ENCODE measurements at places on chromosomes 1 and 21. TPM values are rescaled to one million over a fixed set of nuclear protein-coding genes. Genes with fewer than 3 reads are reported as not detected.

ASCL5 gene
- not detected for total RNA-seq

HFM1 gene
- total RNA-seq = not detected

FCRLA gene
- not detected for total RNA-seq

NTNG1 gene
- not detected for total RNA-seq

OR2L13 gene
- not detected for total RNA-seq

FOXO6 gene
- total RNA-seq = 0.11 TPM

ZSWIM5 gene
- 0.21 TPM for total RNA-seq

ADGRL4 gene
- not detected for total RNA-seq

- no peak overlapping the region for H3K27ac ChIP-seq
- H3K27me3 ChIP-seq = peaks cover 14% of the 10 kb centered on the region
- H3K4me3 ChIP-seq = no peak overlapping the region
- DNase-seq = no peak
Observed at GRCh38 chr1:151935154-151935553, 25.8 kb upstream of the THEM4 start.

DNA sequence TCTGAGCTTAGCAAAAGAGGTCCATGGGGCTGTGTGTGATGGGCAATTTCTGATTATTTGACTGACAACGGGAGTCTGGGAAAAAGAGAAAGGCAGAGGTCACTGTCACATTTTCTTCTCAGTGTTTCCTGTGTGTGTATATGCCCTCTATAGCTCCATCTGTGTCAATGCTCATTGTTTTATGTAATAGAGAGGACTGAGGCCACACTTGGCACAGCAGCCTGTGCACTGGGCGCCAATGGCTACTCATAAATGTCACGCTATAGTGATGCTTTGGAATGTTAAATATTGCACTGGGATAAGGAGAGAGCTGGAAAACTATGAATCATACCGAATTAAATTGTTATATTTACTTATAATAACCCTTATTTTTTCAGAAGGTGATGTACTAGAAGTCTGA is 365.4 kb downstream of the NEGR1 start:
- H3K4me3 ChIP-seq = no peak overlapping the region
- H3K36me3 ChIP-seq = no peaks in the 10 kb centered on the region
- no peaks in the 10 kb centered on the region for H3K4me1 ChIP-seq
- no peak overlapping the region for H3K27ac ChIP-seq
- no peaks in the 10 kb centered on the region for H3K27me3 ChIP-seq

GRCh38 chr1:230972855-230973271 is 5.8 kb downstream of the TTC13 start:
- H3K4me3 ChIP-seq = peak overlapping the region; percentile 54
- H3K27ac ChIP-seq = peak overlapping the region; percentile 70
- peaks cover 55% of the 10 kb centered on the region for H3K4me1 ChIP-seq

GRCh38 chr1:212475151-212475550 is 42.4 kb downstream of the NENF start:
- no peak for DNase-seq
- H3K27ac ChIP-seq = no peak overlapping the region
- peaks cover 12% of the 10 kb centered on the region for H3K4me1 ChIP-seq
- H3K36me3 ChIP-seq = no peaks in the 10 kb centered on the region
- H3K27me3 ChIP-seq = peaks cover 9% of the 10 kb centered on the region

- H3K27ac ChIP-seq = peak overlapping the region; percentile 81
- H3K4me3 ChIP-seq = peak overlapping the region; percentile 14
- no peaks in the 10 kb centered on the region for H3K27me3 ChIP-seq
Observed at GRCh38 chr1:7930645-7931445, 9.8 kb downstream of the TNFRSF9 start.

GRCh38 chr1:67970088-67970487 is 80.3 kb downstream of the DIRAS3 start:
- no peak overlapping the region for H3K27ac ChIP-seq
- no peak for DNase-seq
- no peak overlapping the region for H3K4me3 ChIP-seq
- H3K36me3 ChIP-seq = no peaks in the 10 kb centered on the region
- no peaks in the 10 kb centered on the region for H3K4me1 ChIP-seq

- H3K27ac ChIP-seq = peak overlapping the region; percentile 51
- H3K27me3 ChIP-seq = no peaks in the 10 kb centered on the region
- no peak overlapping the region for H3K4me3 ChIP-seq
- DNase-seq = peak; percentile 64
- H3K4me1 ChIP-seq = peaks cover 14% of the 10 kb centered on the region
- peaks cover 59% of the 10 kb centered on the region for H3K36me3 ChIP-seq
Observed at GRCh38 chr1:19341201-19342061, 29.3 kb downstream of the SLC66A1 start.

DNA sequence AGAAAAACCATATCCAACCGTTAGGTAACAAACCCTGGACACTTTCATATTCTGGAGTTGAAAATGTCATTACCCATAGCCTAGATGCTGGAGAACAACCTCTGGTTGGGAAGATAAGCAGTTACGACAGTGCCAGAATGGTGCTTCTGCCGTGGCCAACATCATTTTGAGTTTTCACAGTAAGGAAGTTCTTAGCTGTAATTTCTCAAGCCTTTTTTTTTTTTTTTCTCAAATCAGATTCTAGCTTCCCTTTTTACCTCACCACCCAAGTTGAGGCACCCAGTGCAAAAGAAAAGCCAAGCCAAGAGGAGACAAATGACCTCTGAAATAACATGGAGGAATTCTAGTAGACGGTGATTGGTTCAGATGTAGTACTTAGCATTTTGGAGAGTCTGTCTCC is 21.8 kb downstream of the PPT1 start:
- DNase-seq = no peak
- H3K27ac ChIP-seq = no peak overlapping the region
- H3K36me3 ChIP-seq = peaks cover 73% of the 10 kb centered on the region
- peaks cover 3% of the 10 kb centered on the region for H3K4me1 ChIP-seq
- H3K27me3 ChIP-seq = no peaks in the 10 kb centered on the region

GRCh38 chr1:114118351-114118990 is 35.2 kb downstream of the SYT6 start:
- no peak for DNase-seq
- H3K27me3 ChIP-seq = no peaks in the 10 kb centered on the region
- H3K27ac ChIP-seq = no peak overlapping the region

DNA sequence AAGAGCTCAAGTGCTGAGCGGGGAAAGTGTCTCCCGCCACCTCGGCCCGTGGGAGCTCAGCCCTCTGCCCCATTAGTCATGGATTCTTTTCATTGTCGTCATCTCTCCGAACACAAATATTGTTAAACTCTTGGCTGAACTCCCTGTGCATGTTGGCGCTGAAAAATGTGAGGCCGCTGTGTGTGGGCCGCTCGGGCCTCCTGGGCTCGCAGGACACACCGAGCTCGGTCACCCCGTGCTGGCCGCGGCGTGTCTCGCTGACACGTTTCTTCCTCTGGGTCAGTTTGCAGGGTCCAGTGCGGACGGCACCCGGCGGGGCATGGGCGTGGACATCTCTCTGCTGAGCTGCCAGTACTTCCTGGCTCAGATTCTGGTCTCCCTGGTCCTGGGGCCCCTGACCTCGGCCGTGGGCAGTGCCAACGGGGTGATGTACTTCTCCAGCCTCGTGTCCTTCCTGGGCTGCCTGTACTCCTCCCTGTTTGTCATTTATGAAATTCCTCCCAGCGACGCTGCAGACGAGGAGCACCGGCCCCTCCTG is 25.6 kb downstream of the SLC45A1 start:
- no peak for DNase-seq
- H3K4me1 ChIP-seq = no peaks in the 10 kb centered on the region
- H3K36me3 ChIP-seq = no peaks in the 10 kb centered on the region
- H3K27ac ChIP-seq = no peak overlapping the region
- H3K4me3 ChIP-seq = no peak overlapping the region

DNA sequence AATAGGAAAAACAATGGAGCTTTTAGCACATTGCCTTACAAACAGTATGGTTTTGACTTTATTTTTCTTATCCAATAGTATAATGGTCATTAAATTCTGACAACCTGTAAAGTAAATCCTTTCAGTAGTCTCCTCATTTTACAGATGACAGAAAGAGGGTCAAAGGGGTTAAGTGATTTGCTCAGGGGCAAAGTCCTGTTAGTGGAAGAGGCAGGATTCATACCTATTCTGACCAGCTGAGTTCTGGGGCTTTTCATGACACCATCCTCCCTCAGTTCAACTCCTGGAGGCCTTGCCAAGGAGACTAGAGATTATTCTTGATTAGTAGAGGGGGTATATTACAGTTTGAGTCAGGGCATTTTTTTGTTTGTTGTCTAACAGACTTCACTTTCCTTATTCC is 278.7 kb upstream of the DUSP10 start:
- H3K36me3 ChIP-seq = no peaks in the 10 kb centered on the region
- H3K27me3 ChIP-seq = peaks cover 6% of the 10 kb centered on the region
- no peak for DNase-seq
- no peak overlapping the region for H3K27ac ChIP-seq

DNA sequence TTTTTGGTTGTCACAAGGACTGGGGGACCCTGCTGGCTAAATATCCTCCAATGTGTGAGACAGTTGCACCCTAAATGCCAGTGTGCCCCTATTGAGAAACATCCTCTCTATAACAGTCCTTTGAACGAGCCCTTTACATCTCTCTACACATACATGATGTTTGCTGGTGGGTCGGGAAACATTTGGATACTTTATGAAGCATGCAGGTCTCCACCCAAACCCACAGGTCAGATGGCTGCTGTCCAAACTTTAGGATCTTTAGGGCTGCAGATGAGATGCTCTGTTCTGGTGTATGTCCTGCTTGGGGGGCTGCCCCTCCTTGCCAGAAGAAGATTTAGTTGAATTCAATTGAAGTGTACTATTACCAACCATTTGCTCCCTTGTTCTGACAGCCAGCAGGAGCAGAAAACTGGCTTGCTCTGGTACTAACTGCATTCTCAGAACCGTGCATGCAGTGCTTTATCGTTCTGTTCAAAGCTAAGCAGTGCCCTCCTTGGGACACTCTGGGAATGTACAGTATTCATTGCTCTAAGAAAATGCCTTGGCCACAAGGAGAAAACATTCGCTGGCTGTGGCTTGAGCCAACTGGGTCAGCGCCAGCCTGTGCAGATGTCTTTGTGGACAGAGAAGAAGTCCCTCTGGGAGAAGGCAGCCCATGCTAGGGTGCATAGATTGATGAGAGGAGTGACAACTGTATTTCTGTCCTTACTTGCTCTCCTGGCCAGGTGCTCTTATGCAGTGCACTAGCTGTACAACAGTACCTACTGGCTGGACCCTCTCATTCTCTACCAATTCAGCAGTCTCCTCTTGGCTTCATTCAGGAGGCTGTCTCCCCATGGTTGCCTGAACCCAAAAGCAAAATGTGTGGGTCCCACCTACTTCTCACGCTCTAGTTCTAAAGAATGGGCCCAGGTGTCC is 61.4 kb upstream of the DIRAS3 start:
- H3K4me1 ChIP-seq = no peaks in the 10 kb centered on the region
- no peak overlapping the region for H3K4me3 ChIP-seq
- no peak overlapping the region for H3K27ac ChIP-seq
- DNase-seq = no peak

DNA sequence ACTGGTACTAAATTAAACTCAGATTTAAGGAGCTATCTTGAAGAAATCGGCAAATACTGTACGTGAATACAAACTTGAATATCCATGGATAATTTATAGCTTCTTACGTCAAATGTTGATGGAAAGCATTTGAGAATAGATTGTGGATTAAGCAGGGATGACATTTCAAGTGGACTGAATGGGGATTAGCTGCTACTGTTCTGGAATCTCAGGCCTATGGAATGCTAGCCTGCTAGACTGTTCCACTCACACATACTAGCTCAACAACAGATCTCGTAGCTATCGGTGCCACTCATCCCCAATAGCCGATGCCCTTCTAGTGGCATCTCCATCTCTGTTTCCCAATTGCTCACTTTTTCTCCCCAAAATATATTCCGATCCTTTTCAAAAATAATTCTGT is 62.0 kb upstream of the USP25 start:
- H3K36me3 ChIP-seq = no peaks in the 10 kb centered on the region
- H3K4me3 ChIP-seq = no peak overlapping the region
- DNase-seq = no peak
- H3K4me1 ChIP-seq = no peaks in the 10 kb centered on the region

DNA sequence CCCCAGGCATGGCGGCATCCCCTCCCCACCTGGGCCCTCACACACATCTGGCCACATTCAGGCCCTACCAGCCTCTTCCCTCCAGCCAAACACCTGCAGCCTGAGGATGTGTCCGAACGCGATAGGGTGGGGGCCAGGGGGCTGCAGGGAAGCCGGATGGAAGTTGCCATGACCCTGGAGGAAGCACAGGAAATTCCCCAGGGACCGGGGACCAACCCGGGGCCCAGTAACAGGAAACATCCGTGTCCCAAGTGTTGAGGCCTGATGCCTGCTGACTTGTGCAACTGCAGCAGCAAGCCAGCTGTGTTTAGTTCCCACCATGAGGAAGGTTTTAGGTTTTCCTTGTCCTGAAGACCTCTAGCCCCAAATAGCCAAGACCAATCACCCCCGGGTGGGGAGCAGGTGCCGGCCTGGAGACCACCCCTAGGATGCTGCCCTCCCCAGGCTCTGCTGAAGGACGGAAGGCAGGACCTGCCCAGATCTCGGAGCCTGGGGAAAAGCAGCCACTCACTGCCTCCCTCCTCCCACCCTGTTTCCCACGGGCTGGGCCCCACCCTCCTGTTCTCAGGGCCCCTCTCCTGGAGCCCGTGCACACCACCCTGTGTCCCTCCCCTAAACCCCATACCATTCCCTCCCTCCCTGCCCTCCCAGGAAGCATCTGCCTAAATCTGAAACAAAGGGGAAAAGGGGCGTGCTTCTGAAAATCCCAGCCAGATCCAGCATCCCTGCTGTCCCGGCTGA is 29.8 kb downstream of the MEGF6 start:
- no peak overlapping the region for H3K27ac ChIP-seq
- H3K4me1 ChIP-seq = no peaks in the 10 kb centered on the region
- no peaks in the 10 kb centered on the region for H3K36me3 ChIP-seq
- no peak for DNase-seq

- peaks cover 2% of the 10 kb centered on the region for H3K4me1 ChIP-seq
- no peak for DNase-seq
- H3K36me3 ChIP-seq = no peaks in the 10 kb centered on the region
- H3K27me3 ChIP-seq = peaks cover 29% of the 10 kb centered on the region
- H3K4me3 ChIP-seq = no peak overlapping the region
- H3K27ac ChIP-seq = no peak overlapping the region
Observed at GRCh38 chr1:87410776-87411480, 82.2 kb downstream of the LMO4 start.
